ENCODE measurements at places on chromosomes 12 and 14.

GRCh38 chr14:33275879-33276278 lies 337.2 kb downstream of the NPAS3 start:
- DNase-seq = no peak

DNA sequence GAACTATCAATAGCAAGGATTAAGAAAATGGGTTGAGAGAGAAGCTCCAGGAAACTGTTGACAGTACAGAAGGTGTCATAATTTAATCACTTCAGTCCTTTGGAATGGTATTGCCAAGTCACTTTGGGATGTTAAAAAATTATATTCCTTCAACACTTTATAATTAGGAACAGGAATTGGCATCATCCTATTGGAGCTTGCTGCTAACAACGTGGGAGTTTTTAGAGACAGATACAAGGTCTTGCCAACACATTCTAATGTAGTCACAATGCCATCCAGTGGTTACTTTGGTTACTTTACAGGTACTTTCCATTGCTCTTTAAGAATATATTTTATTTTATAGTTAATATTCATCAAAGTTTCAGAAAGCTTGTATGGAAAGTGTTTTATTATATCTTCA lies 310.1 kb downstream of the SYT1 start:
- no peak for DNase-seq

GRCh38 chr14:99055019-99055418 lies 217.0 kb downstream of the BCL11B start:
- no peak for DNase-seq

GRCh38 chr14:72292689-72293024 lies 360.4 kb downstream of the RGS6 start:
- DNase-seq = no peak

All from GOT3 (cell line).